ENCODE measurements at places on chromosomes 2 and 18. TPM values are rescaled to one million over a fixed set of nuclear protein-coding genes. Genes with fewer than 3 reads are reported as not detected.

The SETBP1 gene
- total RNA-seq: 24.9 TPM

The GKN1 gene
- not detected for total RNA-seq

The EIF2AK3 gene
- total RNA-seq: 54.4 TPM

The CYTIP gene
- not detected for total RNA-seq

The SLC23A3 gene
- 2.0 TPM for total RNA-seq

The NEMP2 gene
- total RNA-seq: 5.4 TPM

The CABYR gene
- total RNA-seq: 3.5 TPM

The CTIF gene
- 102 TPM for total RNA-seq

The RFTN2 gene
- not detected for total RNA-seq

Data from placental epithelial cell (primary cell).